ENCODE measurements at places on chromosomes 4 and X. TPM values are rescaled to one million over a fixed set of nuclear protein-coding genes. Genes with fewer than 3 reads are reported as not detected.

GRCh38 chr4:7052923-7053715, 9.9 kb downstream of the TADA2B start:
- no peak for DNase-seq
- H3K27ac ChIP-seq: no peak overlapping the region
- H3K36me3 ChIP-seq: peaks cover 57% of the 10 kb centered on the region
- peaks cover 4% of the 10 kb centered on the region for H3K4me1 ChIP-seq
- no peak overlapping the region for H3K4me3 ChIP-seq
- H3K27me3 ChIP-seq: no peaks in the 10 kb centered on the region

The NLGN3 gene
- 0.44 TPM for total RNA-seq

DNA sequence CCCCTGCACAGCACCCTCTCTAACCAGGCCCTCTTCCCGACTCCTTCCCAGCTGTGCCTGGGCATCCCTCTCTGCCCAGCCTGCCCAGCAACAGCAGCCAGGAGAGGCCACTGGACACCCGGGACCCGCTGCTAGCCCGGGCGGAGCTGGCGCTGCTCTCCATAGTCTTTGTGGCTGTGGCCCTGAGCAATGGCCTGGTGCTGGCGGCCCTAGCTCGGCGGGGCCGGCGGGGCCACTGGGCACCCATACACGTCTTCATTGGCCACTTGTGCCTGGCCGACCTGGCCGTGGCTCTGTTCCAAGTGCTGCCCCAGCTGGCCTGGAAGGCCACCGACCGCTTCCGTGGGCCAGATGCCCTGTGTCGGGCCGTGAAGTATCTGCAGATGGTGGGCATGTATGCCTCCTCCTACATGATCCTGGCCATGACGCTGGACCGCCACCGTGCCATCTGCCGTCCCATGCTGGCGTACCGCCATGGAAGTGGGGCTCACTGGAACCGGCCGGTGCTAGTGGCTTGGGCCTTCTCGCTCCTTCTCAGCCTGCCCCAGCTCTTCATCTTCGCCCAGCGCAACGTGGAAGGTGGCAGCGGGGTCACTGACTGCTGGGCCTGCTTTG, 1.1 kb downstream of the AVPR2 start:
- peaks cover 31% of the 10 kb centered on the region for H3K27me3 ChIP-seq
- peaks cover 12% of the 10 kb centered on the region for H3K4me1 ChIP-seq
- H3K27ac ChIP-seq: no peak overlapping the region
- DNase-seq: no peak

GRCh38 chr4:38082424-38083385, 122.5 kb downstream of the PTTG2 start:
- peaks cover 15% of the 10 kb centered on the region for H3K4me1 ChIP-seq
- no peaks in the 10 kb centered on the region for H3K36me3 ChIP-seq
- no peak for DNase-seq
- no peaks in the 10 kb centered on the region for H3K27me3 ChIP-seq

DNA sequence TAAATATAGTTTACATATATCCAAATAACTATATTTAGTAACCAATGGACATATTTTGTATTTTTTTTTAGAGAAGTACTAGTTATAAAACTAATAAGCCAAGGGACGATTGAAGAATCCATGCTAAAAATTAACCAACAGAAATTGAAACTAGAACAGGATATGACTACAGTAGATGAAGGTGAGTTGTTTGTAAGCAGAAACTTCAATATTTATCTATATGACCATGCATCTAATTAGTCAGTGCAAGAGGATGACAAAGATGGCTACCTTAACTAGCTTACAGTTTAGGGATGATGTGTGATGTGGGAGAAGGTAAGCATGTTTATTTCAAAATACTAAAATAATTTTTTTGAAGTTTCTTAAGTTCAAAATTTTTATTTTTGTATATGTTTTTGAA, 57.7 kb downstream of the HPGDS start:
- H3K4me3 ChIP-seq: no peak overlapping the region
- no peaks in the 10 kb centered on the region for H3K27me3 ChIP-seq
- no peak overlapping the region for H3K27ac ChIP-seq
- no peaks in the 10 kb centered on the region for H3K4me1 ChIP-seq
- H3K36me3 ChIP-seq: peaks cover 64% of the 10 kb centered on the region

- peaks cover 10% of the 10 kb centered on the region for H3K36me3 ChIP-seq
- no peak for DNase-seq
- peaks cover 17% of the 10 kb centered on the region for H3K4me1 ChIP-seq
- no peak overlapping the region for H3K27ac ChIP-seq
- no peak overlapping the region for H3K4me3 ChIP-seq
Observed at GRCh38 chrX:10480861-10481260, 139.5 kb downstream of the MID1 start.

The ZNF157 gene
- total RNA-seq: not detected

The PTCHD1 gene
- total RNA-seq: not detected

DNA sequence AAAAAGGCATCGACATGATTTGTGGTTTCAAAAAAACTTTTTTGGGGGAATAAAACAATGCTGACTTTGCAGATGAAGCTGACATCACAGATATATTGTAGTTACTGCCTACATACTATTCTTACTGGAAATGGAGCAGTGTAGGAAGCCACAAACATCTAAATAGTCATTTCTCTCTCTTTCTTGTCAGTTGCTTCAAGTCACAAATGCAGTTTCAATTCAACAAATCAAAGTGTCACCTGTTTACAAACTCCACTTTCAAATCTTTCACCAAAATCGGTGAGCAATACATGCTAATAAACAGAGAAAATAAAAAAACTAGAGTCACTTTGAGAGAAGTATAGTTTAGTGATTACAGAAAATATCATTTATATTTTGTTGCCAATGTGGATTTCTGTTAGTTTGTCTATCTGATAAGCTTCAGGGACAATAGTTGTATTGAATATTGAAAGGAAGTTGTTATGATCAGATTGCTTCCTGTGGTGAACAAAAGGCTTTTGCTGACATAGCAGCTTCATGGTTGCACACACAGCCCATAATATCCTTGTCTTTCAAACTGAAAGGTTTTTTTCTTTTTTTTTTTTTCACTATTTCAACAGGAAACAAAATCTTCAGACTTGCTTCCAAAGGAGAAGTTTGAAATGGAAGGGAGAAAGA, 49.7 kb upstream of the PTPN13 start:
- no peaks in the 10 kb centered on the region for H3K27me3 ChIP-seq
- peaks cover 14% of the 10 kb centered on the region for H3K4me1 ChIP-seq

The PLAC1 gene
- 0.91 TPM for total RNA-seq

GRCh38 chr4:48553720-48554119, 63.7 kb downstream of the ZAR1 start:
- H3K36me3 ChIP-seq: peaks cover 80% of the 10 kb centered on the region
- no peak overlapping the region for H3K4me3 ChIP-seq
- H3K27me3 ChIP-seq: no peaks in the 10 kb centered on the region
- H3K27ac ChIP-seq: no peak overlapping the region
- no peak for DNase-seq

- H3K4me1 ChIP-seq: no peaks in the 10 kb centered on the region
- peak; percentile 58 for DNase-seq
- H3K4me3 ChIP-seq: no peak overlapping the region
- no peak overlapping the region for H3K27ac ChIP-seq
- no peaks in the 10 kb centered on the region for H3K27me3 ChIP-seq
Observed at GRCh38 chrX:66544181-66544580, 94.7 kb downstream of the EDA2R start.

The ARMCX4 gene
- total RNA-seq: not detected

The OFD1 gene
- total RNA-seq: 44.8 TPM

GRCh38 chr4:108512615-108513505, 107.5 kb upstream of the RPL34 start:
- H3K27ac ChIP-seq: no peak overlapping the region
- no peaks in the 10 kb centered on the region for H3K27me3 ChIP-seq
- no peak overlapping the region for H3K4me3 ChIP-seq
- no peak for DNase-seq
- no peaks in the 10 kb centered on the region for H3K36me3 ChIP-seq

DNA sequence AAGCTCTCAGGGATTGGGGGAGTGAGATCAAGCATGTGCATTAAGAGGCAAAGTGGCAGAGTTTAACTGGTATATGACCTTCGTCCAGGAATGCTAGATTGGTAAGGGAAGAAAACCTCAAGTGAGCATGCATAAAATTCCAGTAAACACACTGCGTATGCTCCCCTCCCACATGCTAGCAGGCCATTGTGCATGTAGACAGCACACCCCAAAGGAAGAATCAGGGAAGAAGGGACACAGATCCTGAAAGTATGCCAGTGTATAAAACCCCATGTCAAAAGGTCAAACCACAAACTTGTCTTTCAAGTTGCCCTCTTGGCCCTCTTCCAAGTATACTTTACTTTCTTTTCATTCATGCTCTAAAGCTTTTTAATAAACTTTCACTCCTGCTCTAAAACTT, 405.2 kb upstream of the CNKSR2 start:
- peak; percentile 59 for DNase-seq
- no peak overlapping the region for H3K27ac ChIP-seq
- no peaks in the 10 kb centered on the region for H3K27me3 ChIP-seq
- H3K36me3 ChIP-seq: peaks cover 6% of the 10 kb centered on the region

The FREM3 gene
- not detected for total RNA-seq

DNA sequence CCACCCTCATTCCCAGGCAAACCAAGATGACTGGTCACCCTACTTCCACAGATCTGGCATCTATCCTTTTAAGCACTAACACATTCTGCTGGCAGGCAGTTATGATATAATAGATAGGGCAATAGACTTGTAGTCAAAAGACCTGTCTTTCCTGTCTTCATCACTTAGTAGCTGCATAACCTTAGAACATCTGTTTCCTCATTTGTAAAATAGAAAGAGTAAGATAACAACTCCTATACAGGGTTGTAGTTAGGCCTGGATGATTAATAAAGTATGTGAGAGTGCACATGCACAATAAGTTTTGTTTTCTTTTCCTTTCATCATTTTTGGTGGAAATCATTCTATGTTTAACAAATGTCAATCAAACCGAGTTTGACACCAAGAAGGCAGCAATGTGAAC, 72.1 kb downstream of the GPR82 start:
- no peak for DNase-seq
- H3K27ac ChIP-seq: no peak overlapping the region
- H3K36me3 ChIP-seq: no peaks in the 10 kb centered on the region
- H3K4me1 ChIP-seq: no peaks in the 10 kb centered on the region
- H3K27me3 ChIP-seq: peaks cover 25% of the 10 kb centered on the region
- H3K4me3 ChIP-seq: no peak overlapping the region

The OTC gene
- total RNA-seq: not detected

- DNase-seq: no peak
- no peaks in the 10 kb centered on the region for H3K4me1 ChIP-seq
- no peaks in the 10 kb centered on the region for H3K36me3 ChIP-seq
- no peak overlapping the region for H3K4me3 ChIP-seq
Observed at GRCh38 chrX:71214152-71214551, 8.9 kb upstream of the GJB1 start.

All from MCF 10A (cell line).